ENCODE measurements at places on chromosomes 5 and 9.

- DNase-seq = no peak
Observed at GRCh38 chr9:91693226-91693625, 256.8 kb downstream of the ROR2 start.

DNA sequence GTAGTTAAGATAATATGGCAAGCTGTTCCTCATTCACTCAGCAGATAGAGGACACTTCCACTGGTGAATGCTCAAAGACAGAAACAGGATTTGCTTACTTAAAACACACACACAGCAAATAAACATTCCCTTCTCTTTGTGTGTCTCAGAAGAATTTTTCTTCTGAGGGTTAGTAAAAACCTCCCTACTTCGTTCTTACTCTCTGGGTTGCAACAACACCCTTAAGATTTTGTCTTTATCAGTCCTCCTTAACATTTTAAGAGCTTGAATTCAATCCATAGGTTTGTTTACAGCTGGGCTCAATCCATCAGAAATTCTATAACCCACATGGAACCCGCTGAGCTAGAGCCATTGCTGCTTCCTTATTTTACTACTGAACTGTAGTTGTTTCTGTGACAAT is 237.4 kb upstream of the PIK3R1 start:
- no peak for DNase-seq

- no peak for DNase-seq
Observed at GRCh38 chr9:111648066-111648465, 13.3 kb upstream of the GNG10 start.

DNA sequence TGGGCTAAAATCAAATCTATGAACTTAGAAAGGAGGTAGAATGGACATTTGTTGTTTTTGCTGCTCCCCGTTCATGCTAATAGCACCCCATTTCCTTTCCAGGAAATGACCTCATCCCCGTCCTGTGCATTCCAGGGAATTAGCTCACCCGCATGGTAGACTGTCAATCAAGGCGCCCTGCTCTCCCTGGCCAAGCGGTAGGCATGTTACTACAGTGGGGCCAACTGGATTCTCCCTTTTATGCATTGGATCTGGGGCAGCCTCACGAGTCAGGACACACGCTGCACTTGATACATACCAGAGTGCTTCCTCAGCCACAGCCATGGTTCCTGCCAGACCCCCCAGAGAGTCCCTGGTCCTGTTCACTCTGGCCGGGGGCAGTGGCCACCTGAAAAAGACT is 111.0 kb upstream of the PTCH1 start:
- no peak for DNase-seq

DNA sequence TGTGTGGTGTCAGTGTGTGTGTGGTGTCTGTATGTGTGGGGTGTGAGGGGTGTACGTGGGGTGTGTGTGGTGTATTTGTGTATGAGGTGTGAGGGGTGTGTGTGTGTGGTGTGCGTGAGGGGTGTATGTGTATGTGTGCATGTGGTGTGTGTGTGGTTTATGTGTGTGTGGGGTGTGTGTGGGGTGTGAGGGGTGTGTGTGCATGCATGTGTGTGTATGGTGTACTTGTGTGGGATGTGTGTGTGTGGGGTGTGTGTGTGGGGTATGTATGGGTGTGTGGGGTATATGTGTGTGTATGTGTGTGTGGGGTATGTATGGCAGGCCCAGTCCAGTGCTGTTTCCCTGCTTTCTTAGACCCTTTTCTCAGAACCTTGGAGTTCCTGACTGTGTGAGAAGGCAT is 83.3 kb downstream of the PTTG1 start:
- DNase-seq = no peak

DNA sequence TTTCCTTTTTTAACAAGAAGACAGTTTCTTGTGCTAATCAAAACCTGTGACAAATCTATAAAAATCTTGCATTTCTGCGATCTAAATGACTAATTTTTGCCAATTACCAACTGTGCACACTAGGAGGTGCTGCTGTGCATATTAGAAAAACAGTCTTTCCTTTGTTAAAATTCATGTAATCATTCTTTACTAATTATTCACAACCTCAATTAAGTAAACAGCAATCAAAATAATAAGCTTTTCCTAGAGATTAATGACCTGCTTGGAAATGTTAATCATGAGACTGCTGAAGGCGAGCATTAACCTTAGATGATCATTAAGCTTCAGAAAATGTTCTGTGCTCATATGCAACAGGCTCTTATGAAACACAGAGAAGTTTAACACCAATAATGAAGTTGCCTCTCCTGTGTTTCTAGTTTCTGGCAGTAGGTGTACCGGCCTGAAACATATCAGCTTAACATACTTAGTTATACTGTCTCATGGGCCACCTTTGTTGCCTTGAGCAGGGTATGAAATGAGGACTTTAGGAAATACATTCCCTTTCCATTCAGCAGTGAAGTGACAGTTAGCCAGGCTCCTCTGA is 17.7 kb downstream of the RFESD start:
- DNase-seq = no peak

DNA sequence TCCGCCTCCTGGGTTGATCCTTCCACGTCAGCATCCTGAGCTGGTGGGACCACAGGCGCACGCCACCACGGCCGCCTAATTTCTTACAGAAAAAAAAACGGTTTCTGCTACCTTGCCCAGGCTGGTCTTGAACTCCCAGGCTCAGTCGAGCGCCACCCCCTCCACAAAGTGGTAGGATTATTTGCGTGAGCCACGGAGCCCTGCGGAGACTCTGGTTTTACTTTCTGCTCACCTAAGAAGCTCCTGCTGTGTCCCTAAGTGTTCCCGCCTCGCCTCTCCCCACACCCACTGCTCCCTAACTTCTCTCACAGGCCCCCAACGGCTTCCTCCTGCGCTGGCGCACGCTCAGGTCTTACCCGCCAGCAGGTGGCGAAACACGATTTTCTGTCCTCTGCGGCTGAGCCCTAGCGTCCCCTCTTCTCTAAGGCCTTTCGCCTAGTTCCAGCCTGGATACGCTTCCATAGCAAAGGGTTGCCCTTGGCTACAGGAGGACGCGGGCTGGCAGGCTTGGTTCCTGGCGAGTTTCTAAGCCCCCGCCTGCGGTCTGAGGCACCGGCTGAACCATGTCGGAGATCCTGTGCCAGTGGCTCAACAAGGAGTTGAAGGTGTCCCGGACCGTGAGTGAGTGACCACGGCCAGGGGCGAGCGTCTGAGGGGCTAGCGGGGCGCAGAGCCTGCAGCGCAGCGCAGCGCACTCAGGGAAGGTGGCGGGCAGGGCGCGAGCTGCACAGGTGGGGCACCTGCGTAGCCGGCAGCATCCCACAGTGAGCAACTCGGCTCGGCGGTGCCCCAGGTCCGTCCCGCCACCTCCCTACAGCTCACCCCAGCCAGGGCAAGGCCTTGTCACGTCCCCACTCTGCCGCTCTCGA is at the start of gene SPEF2:
Gene SPEF2 (plus strand): TSS at position 429 of the 869 bp plus-strand sequence. CDS start 135 bp downstream, at position 564.
- no peak for DNase-seq

DNA sequence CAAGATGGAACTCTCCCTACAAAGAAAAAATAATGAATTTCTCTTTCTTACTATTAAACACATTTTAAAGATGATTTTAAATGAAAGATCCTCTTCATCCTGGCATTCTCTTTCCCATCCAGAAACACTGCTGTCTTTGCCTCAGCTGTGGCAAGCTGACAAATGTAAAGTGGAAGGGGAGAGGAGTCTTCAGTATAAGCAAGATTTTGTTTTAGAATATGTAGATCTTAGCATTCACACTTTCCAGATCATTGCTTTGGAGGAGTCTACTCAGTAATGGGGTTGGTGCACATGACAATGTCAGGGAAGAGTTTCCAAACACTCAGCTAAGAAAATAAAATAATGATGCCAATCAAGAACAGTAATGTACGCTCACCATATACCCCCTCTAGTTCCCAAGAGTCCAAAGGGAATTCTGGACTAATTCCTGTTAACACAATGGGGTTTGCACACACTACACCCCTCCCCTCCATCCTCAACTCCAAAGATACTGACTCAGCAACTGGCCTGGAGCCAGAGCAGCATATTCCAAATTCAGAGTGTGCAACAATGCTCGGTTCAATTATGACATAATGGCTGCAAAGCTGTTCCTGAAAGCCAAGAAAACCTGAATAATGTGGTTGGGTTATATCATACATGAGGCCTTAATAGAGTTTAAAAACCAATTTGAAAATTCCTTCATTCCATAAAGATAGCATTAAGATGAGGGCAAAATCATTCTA is 4.6 kb downstream of the C5orf63 start:
- DNase-seq = no peak

GRCh38 chr9:92171281-92171680 is 56.1 kb upstream of the SPTLC1 start:
- no peak for DNase-seq

- no peak for DNase-seq
Observed at GRCh38 chr9:90904706-90905478, 103.3 kb downstream of the SYK start.

GRCh38 chr9:99807276-99807852 is 14.3 kb upstream of the NR4A3 start:
- DNase-seq = peak; percentile 15

DNA sequence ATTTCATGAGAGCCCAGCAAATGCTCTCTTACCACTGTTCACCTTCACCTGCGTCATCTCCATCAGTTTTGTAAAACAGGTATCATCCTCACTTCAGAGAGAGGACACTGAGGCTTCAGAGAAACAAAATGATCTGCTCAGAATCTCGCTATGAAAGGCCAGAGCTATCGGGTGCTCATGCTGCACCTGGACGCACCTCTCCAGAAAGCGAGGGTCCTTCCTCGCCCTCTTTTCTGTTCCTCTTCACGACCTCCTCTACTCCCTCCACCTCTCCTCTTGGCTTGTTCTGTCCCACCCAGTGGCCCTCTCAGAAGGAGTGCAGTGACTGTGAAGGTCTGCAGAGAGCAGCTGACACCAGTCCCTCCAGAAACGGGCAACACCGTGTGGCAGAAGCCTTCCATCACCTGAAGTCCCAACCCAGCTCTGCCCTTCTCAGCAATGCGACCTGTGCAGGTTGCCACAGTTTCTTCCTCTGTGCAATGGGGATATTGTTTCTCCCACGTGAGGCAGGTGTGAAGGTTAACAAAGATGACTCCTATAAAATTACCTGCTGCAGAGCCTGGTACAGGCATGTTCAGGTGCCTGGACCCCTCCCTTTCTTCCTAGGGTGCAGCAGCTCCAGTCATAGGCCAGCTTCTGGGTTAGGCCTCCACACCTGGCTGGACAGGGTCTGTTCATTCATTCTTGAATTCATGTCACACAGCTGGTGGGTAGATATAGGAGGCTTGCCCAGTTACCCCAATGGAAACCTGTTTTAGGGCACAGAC is 45.3 kb upstream of the ANGPTL2 start:
- DNase-seq = no peak

DNA sequence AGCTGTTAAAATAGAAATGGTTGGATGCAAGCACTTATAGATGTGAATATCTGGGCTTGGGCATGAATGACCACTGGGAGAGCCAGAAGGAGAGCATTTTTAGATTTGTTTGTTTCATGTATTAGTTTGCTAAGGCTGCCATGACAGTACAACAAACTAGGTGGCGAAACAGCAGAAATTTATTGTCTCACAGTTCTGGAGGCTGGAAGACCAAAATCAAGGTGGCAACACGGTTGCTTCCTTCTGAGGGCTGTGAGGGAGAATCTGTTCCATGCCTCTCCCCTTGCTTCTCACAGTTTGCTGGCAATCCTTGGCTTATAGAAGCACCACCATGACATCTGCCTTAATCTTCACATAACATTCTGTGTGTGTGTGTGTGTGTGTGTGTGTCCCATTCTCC is 20.2 kb upstream of the CDC23 start:
- no peak for DNase-seq

DNA sequence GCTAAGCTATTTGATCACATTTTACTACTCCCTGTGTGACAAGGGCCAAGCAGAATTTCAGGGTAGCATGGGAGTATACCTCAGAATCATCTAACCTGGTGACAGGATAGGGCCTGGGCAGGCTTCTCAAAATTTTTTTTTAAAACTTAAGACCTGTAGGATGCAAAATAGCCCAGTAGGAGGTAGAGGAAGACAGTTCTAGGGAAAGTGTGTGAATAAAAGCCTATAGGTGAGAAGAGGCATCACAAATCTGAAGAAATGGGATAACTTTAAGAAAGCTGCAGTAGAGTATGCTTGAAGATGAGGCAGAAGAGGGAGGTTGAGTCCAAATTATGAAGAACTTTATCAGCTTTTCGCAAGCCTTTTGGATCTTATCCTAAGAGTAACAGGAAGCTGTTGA is 32.3 kb downstream of the CNTRL start:
- DNase-seq = no peak

DNA sequence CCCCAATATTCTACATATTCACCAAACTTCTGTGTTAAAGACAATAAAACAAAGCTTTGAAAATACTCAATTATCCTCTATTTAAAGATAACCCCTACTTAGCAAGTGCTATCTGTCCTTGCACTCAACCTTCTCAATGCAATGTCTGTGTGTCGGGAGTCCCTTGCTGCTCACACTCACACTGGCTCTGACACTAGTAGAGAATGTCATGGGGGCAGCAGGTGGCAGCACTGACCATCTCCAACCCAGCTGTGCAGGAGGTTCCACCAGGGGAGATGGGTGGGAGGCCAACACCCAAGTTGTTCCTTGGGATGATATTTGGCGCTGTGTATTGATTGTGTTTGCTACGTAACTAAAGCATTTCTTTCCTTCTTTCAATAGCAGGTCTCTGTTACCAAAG is 59.4 kb upstream of the SIMC1 start:
- no peak for DNase-seq

DNA sequence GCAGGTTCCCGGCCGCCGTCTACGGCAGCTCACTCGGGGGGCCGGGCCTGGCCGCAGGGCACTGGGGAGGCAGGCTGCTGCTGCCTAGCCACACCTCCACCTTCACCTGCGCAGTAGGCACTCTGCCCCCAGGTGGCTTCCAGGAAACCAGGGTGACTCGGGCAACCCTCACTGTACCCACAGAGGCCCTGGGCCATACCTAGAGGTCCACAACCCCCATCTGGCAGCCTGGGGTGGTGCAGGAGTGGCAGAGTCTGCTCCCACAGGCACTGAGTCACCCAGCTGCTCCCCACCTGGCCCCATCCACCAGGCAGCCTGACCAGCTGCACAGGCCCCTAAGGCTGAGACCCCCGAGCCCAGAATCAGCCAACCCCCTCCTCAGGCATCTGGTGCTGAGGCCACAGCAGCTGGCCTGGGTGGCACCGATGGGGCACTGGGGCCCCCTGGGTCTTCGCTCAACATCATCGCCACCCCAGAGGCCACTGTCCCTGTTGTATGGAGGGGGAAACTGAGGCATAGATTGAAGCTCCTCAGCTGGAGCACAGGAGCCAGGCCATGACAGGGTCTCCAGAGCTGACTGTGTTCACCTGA is 70.2 kb downstream of the KCNT1 start:
- DNase-seq = no peak

- no peak for DNase-seq
Observed at GRCh38 chr5:159788835-159789331, 127.4 kb upstream of the ADRA1B start.

DNA sequence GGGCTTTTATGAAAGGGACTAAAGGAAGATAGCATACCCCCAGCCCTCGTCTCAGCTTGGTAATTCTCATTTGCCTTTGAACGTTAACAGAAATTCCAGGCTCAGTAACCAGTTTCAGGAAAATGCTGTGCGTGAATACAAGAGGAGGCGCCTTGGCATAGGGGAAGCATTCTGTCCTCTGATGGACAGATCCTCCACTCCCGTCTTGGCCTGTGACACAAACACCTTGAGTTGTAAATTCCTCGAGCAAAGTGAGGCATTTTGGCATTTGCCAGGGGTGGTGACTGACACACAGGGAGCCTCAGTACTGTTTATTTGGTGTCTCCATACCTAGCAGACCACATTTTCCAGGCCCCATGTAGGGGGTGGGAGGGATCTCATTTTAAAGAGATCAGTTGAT is 44.8 kb downstream of the APTX start:
- no peak for DNase-seq
